ENCODE measurements at places on chromosomes 16 and 17.

DNA sequence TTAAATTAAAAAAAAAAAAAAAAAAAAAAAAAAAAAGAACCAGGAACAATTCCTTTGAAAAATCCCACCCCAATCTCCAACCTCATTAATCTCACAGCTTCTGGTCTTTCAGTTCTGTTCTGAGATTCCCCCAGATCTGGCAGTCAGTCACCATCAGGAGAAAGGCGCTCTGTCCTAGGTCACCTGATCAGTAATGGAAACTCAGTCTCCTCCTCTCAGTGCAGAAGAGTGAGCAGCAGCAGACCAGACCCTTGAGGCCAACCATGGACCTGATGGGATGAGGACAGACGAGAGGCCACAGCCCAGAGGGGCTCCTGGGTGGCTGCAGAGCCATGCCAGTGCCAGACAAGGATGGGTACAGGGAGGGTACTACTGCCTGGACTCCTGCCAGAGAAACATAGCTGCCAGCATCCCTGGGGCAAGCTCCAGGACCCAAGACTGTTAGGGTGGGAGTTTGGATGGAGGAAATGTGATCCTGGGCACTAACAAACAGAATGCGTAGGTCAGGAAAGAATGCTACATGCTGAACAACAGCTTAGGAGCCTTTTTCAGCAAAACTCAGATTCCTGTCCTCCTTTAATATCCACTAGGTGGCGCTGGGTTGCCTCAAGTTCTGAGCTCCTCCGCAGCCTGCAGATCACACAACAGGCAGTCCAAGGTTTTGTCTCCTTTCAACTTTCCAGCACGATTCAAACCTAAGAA is 28.7 kb downstream of the MPG start:
- no peaks in the 10 kb centered on the region for H3K27me3 ChIP-seq
- H3K36me3 ChIP-seq: peaks cover 7% of the 10 kb centered on the region
- H3K4me1 ChIP-seq: peaks cover 26% of the 10 kb centered on the region
- DNase-seq: no peak
- no peak overlapping the region for H3K4me3 ChIP-seq
- peak overlapping the region; percentile 43 for H3K27ac ChIP-seq

DNA sequence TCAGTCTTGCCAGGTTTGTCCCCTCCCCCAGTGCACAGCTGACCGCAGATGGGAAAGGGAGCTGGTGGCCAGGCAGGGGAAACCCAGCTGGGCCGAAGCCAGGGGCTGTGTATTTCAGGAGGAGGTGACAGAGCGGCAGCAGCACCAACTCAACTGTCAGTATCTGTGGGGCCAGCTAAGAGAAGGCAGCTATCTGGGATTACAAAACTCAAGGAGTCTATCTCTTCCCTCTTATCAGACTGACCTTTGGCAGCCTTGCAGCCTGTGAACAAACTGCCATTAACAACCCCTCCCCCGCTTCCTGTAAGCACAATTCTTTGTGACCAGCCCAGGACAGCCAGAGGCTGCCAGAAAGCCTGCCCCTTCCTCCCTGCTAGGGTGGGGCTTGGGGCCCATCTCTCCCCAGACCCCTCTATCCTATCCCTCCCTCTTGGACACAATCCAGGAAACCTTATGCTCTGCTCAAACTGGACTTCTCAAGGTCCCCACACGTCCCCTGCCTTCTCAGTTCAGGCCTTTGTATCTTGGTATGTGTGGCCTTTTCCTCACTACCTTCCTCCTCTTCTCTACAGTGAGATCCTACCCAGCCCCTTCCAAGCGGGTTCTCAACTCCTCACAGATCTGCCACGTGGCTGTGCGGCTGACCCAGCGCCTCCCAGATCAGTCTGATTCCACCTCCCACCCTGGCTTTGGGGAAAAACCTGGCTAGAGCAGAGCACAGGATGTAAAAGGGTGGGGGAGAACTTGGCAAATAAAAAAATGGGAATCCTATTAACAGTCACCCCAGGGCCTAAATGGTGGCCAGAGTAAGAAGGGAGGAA is 10.5 kb downstream of the ST3GAL2 start:
- peak; percentile 80 for DNase-seq
- peak overlapping the region; percentile 54 for H3K27ac ChIP-seq
- H3K27me3 ChIP-seq: no peaks in the 10 kb centered on the region

DNA sequence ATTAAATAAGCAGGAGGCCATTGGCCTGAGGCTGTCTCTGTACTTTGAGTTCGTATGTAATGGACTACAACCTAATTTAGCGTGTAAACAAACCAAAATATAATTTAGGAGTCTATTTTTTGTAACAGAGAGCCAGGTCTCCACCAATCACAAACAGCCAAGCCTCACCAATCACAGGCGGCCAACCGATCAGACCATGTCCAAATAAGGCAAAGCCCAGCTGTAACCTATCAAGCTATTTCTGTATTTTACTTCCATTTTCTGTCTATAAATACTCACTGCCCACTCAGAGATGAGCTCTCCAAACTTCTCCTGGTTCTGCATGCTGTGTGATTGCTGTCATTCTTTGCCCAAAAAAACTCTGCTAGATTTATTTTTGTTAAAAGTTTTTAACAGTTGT is 322.7 kb downstream of the NPIPA8 start:
- no peaks in the 10 kb centered on the region for H3K4me1 ChIP-seq
- no peaks in the 10 kb centered on the region for H3K36me3 ChIP-seq
- no peak overlapping the region for H3K4me3 ChIP-seq
- no peak for DNase-seq
- H3K27ac ChIP-seq: no peak overlapping the region

DNA sequence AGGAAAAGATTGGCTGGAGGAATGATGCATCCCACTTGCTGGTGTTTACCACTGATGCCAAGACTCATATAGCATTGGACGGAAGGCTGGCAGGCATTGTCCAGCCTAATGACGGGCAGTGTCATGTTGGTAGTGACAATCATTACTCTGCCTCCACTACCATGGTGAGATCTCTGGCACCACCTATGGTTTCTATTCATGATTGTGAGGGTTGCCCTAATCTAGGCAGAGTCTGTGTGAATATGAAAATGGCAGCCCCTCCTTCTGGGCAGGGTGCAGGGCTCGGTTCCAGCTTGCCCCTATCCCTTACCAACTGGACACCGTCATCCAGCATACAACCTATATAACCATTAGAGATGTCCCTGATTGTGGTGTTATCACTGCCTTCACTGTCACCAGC is 33.4 kb downstream of the ITGB3 start:
- H3K4me3 ChIP-seq: no peak overlapping the region
- no peaks in the 10 kb centered on the region for H3K4me1 ChIP-seq
- H3K27ac ChIP-seq: no peak overlapping the region
- peaks cover 30% of the 10 kb centered on the region for H3K36me3 ChIP-seq

GRCh38 chr16:87493608-87494280 is 920 bp upstream of the ZCCHC14 start:
- H3K4me1 ChIP-seq: peaks cover 34% of the 10 kb centered on the region
- no peaks in the 10 kb centered on the region for H3K27me3 ChIP-seq
- no peaks in the 10 kb centered on the region for H3K36me3 ChIP-seq
- no peak for DNase-seq
- no peak overlapping the region for H3K27ac ChIP-seq
- peak overlapping the region; percentile 72 for H3K4me3 ChIP-seq

- no peaks in the 10 kb centered on the region for H3K36me3 ChIP-seq
- H3K27ac ChIP-seq: no peak overlapping the region
- DNase-seq: no peak
- peaks cover 21% of the 10 kb centered on the region for H3K4me1 ChIP-seq
- H3K27me3 ChIP-seq: no peaks in the 10 kb centered on the region
- no peak overlapping the region for H3K4me3 ChIP-seq
These were observed 80.8 kb downstream of the GAS7 start for GRCh38 chr17:10117581-10118001.

- peak overlapping the region; percentile 92 for H3K27ac ChIP-seq
- no peaks in the 10 kb centered on the region for H3K27me3 ChIP-seq
- H3K4me1 ChIP-seq: peaks cover 29% of the 10 kb centered on the region
- peak overlapping the region; percentile 91 for H3K4me3 ChIP-seq
These were observed 2.3 kb downstream of the MT2A start for GRCh38 chr16:56610609-56611111.

DNA sequence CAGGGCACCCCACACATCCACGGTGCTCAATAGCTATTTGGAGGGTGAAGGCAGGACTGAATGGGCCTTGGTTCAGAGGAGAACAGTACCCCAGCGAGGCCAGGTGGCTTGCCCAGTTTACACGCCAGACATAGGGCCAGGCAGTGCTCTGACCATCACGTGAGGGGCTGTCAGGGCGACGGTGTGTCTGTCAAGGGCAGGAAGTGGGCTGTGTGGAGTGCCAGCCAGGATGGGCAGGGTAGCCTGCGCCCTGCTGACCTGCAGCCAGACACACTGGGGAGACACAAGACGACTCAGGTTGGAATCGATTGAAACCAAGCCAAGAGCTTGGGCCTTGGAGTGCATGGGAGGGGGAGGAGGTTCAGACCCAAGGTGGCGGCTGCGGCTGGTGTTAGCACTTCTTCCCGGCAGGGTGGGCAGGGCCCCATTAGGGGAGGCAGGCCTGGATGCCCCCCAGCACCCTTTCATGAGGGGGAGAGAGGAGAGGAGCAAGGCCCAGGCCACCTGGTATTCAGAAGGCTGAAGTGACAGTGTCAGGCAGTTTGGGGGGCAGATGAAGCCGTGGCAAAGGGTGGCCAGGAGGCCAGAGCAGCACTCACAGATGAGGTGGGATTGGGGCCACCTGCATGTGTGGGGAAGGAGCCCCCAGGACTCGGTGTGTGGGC is 68.2 kb downstream of the SREBF1 start:
- DNase-seq: no peak
- no peaks in the 10 kb centered on the region for H3K4me1 ChIP-seq
- H3K27me3 ChIP-seq: no peaks in the 10 kb centered on the region
- H3K27ac ChIP-seq: no peak overlapping the region
- no peaks in the 10 kb centered on the region for H3K36me3 ChIP-seq

GRCh38 chr17:2610195-2611175 is 17.0 kb downstream of the PAFAH1B1 start:
- H3K4me3 ChIP-seq: no peak overlapping the region
- no peaks in the 10 kb centered on the region for H3K36me3 ChIP-seq
- H3K4me1 ChIP-seq: peaks cover 28% of the 10 kb centered on the region
- H3K27ac ChIP-seq: no peak overlapping the region
- H3K27me3 ChIP-seq: no peaks in the 10 kb centered on the region

DNA sequence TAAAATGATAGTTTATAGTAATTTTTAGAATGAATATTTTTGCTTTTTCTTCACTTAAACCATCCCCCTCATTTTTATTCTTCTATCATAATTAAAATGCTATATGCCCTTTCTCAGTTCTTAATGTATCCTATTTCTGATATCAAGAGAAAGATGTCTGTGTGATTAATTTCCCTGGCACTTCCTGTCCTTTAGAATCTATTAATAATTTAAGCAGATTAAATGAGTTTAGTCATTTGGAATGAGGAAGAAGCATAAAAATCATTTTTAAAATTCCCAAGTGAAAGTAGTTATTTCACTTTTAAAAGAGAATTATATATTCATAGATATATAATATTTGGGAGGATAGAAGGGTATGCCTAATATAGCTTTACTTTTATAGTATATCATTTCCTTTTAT is 27.8 kb upstream of the CDR2 start:
- DNase-seq: no peak
- no peaks in the 10 kb centered on the region for H3K27me3 ChIP-seq
- peaks cover 13% of the 10 kb centered on the region for H3K4me1 ChIP-seq
- no peak overlapping the region for H3K27ac ChIP-seq
